ENCODE measurements at places on chromosomes 12 and 14.
A peak's percentile ranks its signal among the peaks of the same experiment; 100 is the strongest.

GRCh38 chr14:89364316-89364715 is 52.7 kb downstream of the FOXN3 start:
- no peak for DNase-seq

DNA sequence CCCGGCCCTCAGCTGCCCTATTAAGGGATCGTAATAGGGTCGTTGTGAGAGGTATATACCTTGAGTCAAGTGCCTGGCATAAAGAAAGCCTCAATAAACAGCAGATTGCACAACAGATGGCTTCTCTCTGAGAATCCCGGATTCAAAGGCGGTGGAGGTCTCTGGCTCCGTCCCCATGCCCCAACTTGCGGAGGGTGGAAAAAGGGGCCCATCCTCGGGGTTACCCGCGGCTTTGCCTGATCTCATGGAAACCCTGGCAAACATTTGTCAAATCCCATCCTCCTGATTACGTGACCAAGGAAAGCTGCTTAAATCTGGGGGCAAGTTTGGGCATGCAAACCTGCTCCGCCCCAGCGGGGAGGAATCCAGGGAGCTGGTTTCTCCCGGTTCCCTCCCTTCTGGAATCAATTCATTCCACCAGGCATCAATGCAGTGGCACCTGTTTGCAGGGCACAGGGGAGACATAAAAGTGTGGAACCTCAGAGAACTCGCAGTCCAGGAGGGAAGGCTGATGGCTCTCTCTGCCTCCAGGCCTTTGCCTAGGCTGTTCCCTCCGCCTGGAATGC is 12.3 kb downstream of the TRPV4 start:
- DNase-seq = no peak

- DNase-seq = no peak
Measured at GRCh38 chr12:124497658-124498057, 69.8 kb downstream of the NCOR2 start.

DNA sequence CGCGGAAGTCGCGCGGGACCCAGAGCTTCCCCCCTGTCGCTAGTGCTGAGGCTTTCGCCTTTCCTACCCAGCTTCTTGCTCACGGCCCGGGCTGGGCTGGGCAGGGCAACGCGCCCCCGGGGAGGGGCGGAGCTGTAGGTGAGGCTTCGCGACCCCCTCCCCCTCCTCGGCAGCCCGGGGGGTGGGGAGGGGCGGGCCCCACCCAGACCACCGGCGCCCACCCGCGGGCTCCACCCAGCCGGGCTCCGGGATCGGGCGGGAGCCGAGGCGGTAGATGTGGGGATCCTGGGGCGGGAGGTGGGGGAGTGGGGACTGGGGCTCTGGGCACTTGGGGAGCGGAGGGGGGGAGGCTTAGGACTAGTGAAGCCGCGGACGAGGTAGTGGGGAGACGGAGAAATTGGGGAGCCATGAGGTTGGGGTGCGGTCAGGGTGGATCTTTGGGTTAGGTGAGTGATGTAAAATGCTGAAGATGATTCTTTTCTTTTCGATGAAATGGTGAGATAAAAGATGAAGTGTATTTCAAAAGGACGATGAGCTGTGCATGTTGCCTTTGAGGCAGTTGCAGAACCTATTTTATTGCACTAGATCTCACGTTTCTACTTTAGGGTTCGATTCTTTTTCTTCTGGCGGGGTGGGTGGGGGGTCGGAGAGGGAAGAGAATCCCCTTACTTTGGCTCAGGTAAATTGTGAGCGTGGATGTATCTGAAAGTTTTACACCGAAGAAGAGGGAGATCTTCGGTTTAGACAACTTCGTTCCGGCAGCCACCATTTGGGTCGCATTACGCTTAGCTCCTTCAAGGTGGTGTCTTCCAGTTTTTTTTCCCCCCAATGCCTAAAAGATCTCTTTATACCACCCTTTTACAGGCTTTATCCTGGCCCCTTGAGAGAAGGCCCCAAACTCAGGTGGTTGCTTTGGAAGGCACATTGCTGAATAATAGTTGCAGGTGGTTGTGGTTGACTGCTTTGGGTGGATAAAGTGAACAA is 619 bp downstream of the ERC1 start:
- peak; percentile 51 for DNase-seq

GRCh38 chr14:24986206-24986893 is 63.6 kb downstream of the STXBP6 start:
- no peak for DNase-seq

DNA sequence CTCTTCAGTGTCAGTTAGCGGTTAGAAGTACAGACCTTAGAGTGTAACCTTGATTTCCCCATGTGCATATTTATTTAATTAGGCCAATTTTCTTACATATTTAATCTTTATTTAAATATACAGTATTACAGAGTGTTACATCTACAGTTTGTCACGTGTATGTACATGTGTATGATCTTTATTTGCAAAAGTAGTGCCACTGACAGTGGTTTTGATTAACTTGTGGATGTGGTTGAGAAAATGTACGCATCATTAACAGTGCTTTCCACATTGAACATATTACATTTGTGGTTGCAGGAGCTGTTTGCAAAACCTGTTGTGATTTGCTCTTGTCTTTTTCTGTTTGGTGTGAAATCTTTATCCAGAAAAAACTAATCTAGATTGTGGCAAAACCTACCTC is 535.5 kb downstream of the FLRT2 start:
- DNase-seq = no peak

GRCh38 chr12:64714551-64714968 is 44.6 kb downstream of the GNS start:
- DNase-seq = no peak

DNA sequence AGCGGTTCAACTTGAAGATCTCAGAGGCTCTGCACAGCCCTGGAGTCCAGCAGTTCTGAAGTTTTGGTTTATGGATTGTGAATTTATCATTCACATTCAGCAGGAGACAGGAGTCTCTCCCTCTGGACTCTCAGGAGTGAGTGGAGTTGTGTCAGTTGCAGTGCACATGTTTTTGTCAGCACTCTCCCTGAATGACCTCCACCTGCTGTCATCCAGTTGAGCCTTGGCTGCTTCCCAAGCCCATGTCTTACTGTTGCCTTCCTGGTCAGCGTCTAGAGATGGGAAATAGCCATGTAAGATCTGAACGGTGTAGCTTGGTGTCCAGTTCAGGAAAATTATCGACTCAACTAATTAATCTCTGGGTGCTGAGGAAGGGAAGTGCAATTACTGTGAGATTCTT is 133.2 kb downstream of the PRKCH start:
- DNase-seq = no peak

GRCh38 chr12:63876980-63877379 is 32.5 kb downstream of the SRGAP1 start:
- DNase-seq = no peak
